ENCODE measurements at places on chromosomes 12 and 14.

DNA sequence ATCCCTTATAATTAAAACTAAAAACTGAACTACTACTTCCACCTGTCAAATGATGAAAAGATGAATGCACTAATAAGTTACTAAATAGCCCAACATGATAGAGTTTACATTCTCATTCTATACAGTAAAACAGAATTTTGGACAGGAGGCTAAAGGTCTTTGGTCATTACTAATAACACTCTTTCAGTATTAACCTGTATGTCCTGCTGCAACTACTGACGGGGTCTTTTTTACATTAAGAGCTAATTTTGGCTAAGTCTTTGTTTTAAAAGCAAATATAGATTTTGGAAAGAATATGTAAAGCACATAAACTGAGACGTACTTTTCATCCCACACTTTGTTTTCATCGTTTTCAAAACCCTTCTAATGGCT lies 175.4 kb upstream of the CDKN3 start:
- DNase-seq = no peak

DNA sequence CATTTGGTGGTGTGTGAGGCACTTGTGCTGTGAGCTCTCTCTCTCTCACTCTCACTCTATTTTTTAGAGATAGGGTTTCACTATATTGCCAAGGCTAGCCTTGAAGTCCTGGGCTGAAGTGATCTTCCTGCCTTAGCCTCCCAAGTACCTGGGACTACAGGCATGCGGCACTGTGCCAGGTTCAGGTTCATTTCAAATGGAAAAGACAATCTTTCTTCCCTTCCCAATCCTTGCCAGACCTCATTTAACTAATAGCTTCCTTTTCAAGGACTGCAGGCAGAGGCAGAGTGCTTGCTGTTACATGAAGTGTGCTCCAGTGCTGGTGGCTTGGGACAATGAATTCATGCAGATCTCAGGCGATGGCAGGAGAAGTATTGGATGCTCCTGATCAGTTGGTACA lies 73.2 kb upstream of the BICD1 start:
- DNase-seq = no peak

DNA sequence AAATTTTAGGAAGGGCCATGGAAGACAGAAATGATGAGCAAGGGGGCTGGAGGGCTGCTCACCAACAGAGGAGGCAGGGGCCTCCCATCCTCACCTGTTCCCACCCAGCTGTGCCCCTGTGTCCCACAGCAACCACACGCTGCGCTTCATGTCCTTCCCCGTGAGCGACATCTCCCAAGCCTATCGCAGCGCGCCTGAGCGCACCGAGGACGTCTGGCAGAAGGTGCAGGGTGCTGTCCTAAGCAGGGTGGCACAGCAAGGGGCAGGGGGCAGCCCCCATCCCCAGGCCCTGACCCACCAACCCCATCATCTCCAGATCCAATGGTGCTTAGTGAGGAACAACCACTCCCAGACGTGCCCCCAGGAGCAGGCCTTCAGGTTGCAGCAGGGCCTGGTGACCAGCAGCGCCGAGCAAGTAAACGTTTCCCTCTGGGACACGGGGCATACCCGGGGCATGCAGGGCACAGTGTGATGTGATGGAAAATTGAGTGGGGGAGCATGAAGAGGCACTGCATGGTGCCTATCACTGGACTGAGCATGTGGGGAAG lies 8.1 kb downstream of the CARMIL3 start:
- no peak for DNase-seq

GRCh38 chr12:29081101-29081500 lies 68.0 kb upstream of the FAR2 start:
- no peak for DNase-seq

- no peak for DNase-seq
These were observed 11.4 kb downstream of the GNG2 start for GRCh38 chr14:51871846-51872245.

DNA sequence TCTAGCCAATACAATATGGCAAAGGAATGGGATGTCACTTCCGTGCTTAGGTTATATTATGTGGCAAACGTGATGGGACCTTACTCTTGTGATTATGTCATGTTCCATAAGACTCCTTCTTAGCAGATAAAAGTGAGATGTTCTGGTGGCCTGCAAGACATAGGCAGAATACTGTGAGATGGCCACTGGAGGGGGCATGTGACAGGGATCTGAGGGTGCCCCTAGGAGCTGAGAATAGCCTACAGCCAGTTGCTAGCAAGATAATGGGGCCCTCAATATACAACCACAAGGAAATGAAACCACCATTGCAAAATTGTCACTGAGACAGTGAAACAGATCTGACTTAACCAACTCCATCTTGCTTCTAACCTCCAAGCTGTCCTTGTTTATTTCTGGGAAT lies 151.4 kb upstream of the SSTR1 start:
- DNase-seq = no peak

GRCh38 chr14:32070282-32070681 lies 6.8 kb upstream of the ARHGAP5 start:
- no peak for DNase-seq

DNA sequence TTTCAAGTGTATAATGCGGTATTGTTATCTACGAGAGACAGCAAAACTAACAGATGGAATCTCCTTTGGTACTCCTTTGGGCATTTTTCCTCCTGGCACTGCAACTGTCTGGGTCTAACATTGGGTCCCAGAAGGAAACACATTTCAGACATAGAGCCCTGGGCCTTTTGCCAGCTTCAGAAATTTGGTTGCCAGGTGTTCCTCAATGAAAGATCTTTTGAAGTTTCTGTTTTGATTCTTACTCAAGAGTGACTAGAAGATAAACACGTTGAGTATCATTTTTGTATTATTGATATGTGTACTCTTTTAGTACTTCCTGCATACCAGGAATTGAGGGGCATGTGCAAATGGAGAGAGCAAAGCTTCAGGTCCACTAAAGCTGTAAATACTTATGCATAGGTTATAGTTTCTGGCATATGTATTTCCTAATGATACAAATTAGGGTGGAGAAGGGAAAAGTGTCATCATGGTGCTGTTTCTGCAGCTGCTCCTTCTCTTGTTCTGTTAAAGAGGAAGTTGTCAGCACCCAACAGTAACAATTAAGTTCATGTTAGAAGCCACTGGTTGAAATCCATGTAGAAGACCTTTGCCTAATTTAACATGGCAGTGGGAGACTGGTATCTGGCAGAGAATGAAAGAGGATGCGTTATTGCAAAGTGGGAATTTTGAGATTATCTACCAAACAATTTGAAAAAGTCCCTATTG lies 53.5 kb downstream of the SLC38A6 start:
- no peak for DNase-seq

GRCh38 chr14:89621791-89622638 lies 205.0 kb upstream of the FOXN3 start:
- no peak for DNase-seq

GRCh38 chr12:122835750-122836026 lies 431 bp downstream of the HIP1R start:
- no peak for DNase-seq

GRCh38 chr12:6644903-6645302 lies 2.3 kb downstream of the ACRBP start:
- peak; percentile 34 for DNase-seq

- peak; percentile 53 for DNase-seq
These were observed 108.4 kb downstream of the C12orf42 start for GRCh38 chr12:103387385-103387784.

- no peak for DNase-seq
These were observed 11.2 kb upstream of the CD9 start for GRCh38 chr12:6189028-6189427.

DNA sequence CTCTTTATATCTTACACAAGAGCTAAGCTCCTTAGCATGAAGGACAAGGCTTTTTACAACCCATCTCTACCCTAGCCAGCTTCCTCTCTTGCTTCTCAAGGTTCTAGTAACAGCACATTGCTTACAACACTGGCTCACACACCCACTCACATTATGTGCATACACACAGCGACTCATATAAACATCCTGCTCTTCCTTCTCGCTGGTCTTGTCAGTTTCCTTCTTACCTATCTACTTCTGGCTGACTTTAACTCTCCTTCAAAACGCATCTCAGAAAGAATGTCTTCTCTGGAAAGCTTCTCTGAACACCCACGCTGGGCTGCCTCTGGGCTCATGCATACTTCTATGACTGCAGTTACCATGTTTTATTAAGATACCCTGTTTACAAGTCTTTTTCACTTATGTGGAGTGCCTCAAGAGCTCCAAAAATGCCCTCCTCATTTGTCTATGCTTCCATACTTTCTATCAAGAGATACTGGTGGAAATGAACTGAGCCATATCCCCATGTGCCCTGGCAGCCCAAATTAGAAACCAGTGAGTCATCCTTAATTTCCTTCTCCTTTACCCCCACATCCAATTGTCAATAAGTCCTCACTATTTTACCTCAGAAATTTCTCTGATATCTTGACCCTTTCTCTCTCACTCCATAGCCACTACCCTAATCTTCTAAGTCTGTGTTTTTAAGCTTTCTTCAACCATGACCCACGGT lies 126.9 kb upstream of the KRAS start:
- no peak for DNase-seq

- no peak for DNase-seq
These were observed 365.1 kb downstream of the IPO8 start for GRCh38 chr12:30330565-30330964.

DNA sequence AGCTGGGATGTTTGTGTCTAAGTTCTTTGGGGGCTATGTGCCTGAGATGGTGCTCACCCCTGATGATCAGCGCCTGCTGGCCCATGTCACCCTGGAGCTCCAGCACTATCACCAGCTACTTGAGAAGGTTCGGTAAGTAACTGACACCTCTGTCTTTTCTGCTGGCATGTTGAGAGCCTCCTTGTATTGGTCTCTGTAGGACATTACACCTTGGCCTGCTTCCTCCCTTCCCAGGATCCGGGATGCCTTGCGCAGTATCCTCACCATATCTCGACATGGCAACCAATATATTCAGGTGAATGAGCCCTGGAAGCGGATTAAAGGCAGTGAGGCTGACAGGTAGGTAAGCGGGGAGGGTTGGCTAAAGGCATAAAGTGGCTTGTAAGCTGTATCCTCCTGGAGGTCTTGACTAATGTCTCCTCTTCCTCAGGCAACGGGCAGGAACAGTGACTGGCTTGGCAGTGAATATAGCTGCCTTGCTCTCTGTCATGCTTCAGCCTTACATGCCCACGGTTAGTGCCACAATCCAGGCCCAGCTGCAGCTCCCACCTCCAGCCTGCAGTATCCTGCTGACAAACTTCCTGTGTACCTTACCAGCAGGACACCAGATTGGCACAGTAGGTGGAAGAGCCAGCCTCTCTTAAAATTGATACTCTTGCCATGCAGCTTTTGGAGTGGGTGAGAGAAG lies 5.5 kb downstream of the DDIT3 start:
- no peak for DNase-seq

DNA sequence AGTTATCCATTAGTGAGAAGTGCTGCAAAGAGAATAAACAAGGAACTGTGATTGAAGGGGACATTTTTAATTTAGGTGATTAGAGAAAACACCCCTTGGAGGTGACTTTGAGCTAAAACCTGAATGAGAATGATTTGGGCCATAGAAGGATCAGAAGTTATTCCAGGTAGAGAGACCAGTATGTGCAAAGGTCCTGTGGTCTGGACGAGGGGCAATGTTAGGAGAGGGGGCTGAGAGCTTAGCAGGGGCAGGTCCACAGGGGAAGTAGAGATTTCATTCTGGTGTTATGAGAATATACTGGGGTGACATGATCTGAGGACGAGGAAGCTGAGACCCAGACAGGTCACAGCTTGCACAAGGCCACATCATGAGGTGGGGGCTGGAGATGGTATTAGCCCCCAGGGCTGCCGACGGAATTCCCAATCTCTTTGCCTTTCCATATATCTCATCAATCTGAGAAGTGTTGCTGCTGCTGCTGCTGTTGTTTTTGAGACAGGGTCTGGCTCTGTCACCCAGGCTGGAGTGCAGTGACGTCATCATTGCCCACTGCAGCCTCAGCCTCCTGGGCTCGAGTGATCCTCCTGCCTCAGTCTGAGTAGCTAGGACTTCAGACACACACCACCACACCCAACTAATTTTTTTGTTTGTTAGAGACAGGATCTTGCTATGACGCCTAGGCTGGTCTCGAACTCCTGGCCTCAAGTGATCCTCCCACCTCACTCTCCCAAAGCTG lies 55.6 kb downstream of the KCTD10 start:
- no peak for DNase-seq

GRCh38 chr12:92745856-92746550 lies 43.2 kb downstream of the PLEKHG7 start:
- no peak for DNase-seq

DNA sequence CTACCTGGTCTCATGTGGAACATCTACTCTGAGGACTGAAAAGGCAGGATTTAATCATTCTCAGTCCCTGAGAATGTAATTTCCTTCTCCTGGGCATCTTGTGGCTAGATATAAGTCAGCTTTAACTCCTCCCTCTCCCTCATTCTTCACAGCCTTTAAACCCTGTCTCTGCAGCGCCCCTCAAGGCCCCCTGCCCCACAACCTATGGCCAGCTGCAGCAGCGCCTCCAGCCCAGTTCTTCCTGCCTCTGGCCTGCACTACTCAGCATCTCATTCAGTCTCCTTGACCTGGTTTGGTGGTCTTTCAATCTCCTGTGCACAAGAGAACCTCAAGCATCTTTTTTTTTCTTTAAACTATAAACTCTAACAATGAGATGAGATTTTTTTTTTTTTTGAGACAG lies 29.3 kb downstream of the NCKAP5L start:
- DNase-seq = no peak

- DNase-seq = no peak
These were observed 24.9 kb upstream of the PRKAB1 start for GRCh38 chr12:119642986-119643385.

DNA sequence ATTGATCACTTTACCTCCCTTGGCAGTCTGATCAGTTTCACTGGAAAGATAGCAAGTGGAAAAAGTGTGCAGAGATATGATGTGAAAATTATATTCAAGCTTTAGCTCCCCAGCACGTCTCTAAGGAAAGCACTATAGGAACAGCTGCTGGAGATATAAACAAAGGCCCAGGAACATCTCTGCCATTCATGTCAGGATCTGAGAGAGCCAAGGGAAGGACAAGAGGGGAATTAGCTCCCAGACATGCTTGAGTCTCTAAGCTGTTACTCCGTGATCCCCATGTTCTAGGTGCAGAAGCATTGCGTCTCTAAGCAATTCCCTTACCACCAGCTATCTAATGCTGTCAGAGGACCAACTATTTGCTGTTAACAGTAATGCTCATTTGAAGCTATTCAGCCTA lies 700.2 kb downstream of the DIO2 start:
- no peak for DNase-seq

- DNase-seq = no peak
These were observed 35.0 kb downstream of the CORO1C start for GRCh38 chr12:108696111-108696995.

DNA sequence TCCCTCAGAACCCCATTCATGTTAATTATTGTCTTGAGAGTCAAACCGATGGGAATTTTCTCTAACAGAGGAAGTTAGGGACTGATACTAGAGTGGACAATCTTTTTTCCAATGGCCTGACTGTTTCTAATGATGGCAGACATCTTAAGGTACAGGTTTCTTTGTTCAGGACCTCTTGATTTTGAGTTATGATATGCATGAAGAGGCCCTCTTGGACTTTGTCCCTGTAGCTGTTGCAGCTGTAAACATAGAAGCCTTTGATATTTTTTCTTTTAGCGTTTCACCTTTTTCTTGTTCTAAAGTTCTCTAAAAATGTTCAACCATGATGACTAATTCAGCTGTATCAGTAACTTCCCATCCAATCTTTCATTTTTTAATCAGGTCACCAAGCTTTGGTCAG lies 53.0 kb downstream of the LGR5 start:
- no peak for DNase-seq

GRCh38 chr14:95830386-95830785 lies 46.2 kb upstream of the TUNAR start:
- DNase-seq = no peak

GRCh38 chr12:92167075-92167474 lies 21.4 kb upstream of the BTG1 start:
- no peak for DNase-seq

Measured in NCI-H748 treated with DMSO at 0.1 percent for 48 hours (cell line).